ENCODE measurements at places on chromosomes 13 and 19. TPM values are rescaled to one million over a fixed set of nuclear protein-coding genes. Genes with fewer than 3 reads are reported as not detected.

GRCh38 chr19:33434886-33435705 lies 61.6 kb downstream of the CEBPG start:
- no peak for DNase-seq

DNA sequence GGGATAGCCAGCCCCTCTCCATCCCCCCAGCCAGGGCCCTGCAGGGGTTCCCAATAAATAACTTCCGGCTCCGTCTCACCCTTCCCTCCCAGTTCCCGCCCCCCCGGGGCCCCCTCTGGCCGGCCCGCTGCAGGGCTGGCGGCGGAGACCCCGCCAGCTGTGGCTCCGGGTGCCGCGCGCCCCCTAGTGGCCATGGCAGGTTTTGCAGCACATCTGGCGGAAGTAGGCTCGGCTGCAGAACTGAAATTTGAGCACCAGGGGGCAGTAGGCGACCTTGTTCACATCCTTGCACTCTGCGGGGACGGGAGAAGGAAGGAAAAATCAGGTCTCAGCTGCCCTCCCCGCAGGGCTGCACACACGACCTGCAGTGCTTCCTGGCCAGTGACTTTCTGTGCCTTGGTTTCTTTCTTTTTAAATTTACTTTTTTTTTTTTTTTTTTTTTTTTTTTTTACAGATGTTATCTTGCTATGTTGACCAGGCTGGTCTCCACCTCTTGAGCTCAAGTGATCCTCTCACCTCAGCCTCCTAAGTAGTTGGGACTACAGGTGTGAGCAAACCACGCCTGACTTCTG lies 3.6 kb upstream of the MYO1F start:
- DNase-seq: peak; percentile 76

- no peak for DNase-seq
Observed at GRCh38 chr13:45474584-45475454, 10.1 kb downstream of the COG3 start.

GRCh38 chr13:76123548-76123947 lies 487.4 kb downstream of the LMO7 start:
- DNase-seq: no peak

DNA sequence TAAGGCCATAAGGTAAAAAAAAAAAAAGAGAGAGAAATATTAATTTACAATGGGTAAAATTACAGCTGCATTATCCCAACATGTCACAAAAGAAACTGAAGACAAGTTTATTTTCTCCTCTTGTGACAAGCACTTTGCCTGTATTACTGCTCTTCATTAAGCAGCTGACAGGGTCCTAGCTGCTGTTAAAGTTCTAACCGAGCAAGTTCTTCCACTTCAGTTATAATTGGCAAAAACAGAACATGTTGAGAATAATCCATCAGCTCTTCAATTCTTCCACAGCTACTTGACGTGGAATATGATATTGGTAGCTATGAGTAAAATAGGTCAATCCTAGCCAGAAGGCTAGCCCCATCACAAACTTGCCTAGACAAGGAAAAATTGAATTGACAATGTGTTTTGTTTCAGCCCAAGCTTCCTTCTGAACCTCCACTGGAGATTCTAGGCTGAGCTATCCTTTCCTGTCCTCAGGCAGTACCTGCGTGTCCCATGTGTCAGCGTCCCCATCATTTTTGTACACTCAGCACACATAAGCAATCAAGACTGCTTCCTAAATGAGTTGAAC lies 32.2 kb upstream of the DOCK9 start:
- no peak for DNase-seq

DNA sequence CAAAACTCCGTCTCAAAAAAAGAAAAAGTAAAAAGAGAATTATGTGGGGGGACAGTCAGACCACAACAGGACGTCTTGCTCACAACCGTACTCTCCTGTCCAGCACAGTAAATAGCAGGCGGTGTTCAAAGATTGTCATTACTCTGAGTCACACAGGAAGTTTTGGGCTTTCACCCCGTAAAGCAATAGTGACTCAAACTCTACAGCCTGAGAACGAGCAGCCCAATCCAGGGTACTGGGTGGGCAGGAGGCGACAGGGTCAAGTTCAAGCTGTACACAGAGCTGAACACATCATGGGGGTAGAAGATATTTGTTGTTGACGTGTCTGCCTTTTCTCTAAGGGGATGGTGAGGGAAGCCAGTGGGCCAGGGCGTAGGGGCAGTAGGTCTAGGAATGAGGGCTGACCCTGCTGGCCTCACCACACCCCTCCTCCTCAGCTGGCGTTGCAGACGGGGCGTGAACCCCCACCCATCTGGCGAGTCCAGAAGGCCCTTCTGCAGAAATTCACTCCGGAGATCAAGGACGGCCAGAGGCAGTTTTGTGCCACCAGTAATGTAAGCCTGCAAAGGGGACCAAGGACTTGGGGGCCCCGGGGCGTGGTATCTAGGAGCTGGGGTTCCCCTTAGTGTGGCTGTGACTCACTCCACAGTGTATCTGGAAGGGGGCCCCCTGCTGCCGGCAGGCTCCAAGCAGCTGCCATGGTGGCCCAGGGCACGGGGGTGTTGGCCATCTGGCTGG lies 23.3 kb downstream of the PRR12 start:
- DNase-seq: peak; percentile 68

GRCh38 chr19:18593367-18594095 lies 4.9 kb downstream of the REX1BD start:
- DNase-seq: no peak

DNA sequence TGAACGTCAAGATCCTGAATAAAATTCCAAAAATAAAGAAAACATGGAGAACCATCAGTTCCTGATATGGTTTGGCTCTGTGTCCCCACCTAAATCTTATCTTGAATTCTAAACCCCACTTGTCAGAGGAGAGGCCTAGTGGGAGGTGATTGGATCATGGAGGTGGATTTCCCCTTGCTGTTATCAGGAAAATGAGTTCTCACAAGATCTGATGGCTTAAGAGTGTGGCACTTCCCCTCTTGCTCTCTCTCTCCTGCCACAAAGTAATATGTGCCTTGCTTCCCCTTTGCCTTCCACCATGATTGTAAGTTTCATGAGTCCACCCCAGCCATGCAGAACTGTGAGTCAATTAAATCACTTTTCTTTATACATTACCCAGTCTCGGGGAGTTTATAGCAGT lies 827.4 kb downstream of the GPC5 start:
- DNase-seq: peak; percentile 22

- peak; percentile 46 for DNase-seq
Observed at GRCh38 chr19:47156861-47157430, 26.3 kb downstream of the SAE1 start.

- no peak for DNase-seq
Observed at GRCh38 chr13:83453723-83454122, 428.6 kb downstream of the SLITRK1 start.

- DNase-seq: no peak
Observed at GRCh38 chr19:28018499-28018898, 1194.5 kb downstream of the UQCRFS1 start.

DNA sequence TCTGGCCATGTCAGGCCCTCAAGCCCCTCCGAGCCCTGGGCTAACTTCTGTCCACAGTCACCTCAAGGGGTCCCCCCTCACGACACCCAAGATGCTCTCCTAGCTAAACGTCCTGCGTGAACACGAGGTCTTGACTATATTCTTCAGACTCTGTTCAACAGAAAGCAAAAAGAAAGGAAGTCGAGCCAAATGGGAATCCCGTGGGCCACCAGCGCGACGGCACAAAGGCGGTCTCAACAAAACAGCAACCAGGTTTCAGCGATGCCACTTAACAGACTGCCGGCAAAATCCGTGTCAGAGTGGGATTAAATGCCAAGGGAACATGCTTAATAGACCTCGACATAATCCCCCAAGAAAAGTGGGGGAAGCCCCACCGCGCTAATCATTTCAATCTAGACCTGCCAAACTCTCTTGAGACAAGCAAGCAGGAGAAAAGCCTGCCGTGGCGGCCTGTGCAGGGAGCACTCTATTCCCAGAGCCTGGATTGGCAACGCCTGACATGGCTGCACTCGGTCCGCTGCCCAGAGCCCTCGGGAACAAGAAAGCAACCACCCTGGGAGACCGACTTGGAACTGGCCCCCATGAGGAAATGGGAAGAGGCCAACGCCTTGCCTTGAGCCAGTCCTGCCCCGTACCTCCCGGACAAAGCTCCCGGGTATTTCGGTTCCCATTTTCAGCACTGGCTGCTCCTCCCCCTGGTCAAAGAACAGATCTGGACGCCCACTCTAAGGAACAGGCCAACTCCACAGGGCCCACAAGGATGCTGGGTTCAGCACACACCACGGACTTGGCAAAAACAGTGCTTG lies 16.0 kb downstream of the ZC3H4 start:
- no peak for DNase-seq

GRCh38 chr13:63287926-63288325 lies 1872.3 kb upstream of the PCDH20 start:
- no peak for DNase-seq

DNA sequence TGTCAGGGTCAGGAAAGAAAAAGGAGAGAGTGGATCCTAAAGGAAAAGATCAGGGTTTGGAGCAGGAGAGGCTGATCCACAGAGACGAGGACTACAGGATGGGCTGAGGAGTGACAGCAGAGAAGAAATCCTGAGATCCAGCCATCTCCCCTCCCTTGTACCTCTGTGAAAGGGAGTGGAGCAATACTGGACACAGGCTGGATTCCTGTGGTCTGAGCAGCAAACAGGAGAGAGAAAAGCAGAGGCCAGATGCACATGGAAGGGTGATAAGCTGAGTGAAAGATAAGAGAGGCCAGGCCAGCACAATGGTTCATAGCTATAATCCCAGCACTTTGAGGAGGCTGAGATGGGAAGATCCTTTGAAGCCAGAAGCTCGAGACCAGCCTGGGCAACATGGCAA lies 472.1 kb upstream of the TSHZ3 start:
- DNase-seq: no peak

DNA sequence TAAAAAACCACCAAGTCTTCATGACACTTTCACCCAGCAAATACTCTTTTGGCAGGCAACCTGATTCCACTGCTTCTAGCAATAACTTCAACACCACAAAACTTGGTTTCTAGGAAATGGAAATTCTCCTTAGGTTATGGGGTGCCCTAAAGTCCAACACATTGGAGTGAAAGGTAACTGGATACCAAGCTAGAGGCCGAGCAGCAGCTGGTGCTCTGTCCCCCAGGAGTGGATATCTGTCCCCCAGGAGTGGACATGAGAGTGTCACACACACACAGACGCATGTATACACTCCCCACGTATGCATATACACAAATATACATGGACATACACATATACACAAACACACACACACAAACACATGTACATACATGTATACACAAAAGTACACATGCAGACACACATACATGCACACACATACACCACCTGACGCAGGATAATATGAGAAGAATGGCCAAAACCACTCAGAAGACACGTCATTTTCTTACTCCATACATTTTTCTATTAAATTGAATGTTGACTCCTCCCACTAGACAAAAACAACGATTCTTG lies 50.8 kb downstream of the RFX2 start:
- DNase-seq: no peak

GRCh38 chr13:57666131-57666953 lies 34.8 kb downstream of the PCDH17 start:
- DNase-seq: no peak

GRCh38 chr19:49255674-49256073 lies 69.3 kb downstream of the SLC6A16 start:
- no peak for DNase-seq

GRCh38 chr13:30722361-30722760 lies 13.0 kb upstream of the ALOX5AP start:
- no peak for DNase-seq

GRCh38 chr13:32446773-32447465 lies 19.0 kb upstream of the N4BP2L1 start:
- DNase-seq: no peak

GRCh38 chr19:6070720-6071485 lies 39.4 kb downstream of the RFX2 start:
- peak; percentile 72 for DNase-seq

RAB4B gene
- 15.8 TPM for total RNA-seq

ZNF649 gene
- total RNA-seq: 26.3 TPM

WDR87 gene
- not detected for total RNA-seq

ZNF813 gene
- total RNA-seq: 3.5 TPM

KANK3 gene
- 4.0 TPM for total RNA-seq

ASPDH gene
- total RNA-seq: not detected

KLF5 gene
- total RNA-seq: 0.33 TPM

Data from cardiac muscle cell (in vitro differentiated cells and primary cell).